ENCODE measurements at places on chromosomes 7 and 10.

DNA sequence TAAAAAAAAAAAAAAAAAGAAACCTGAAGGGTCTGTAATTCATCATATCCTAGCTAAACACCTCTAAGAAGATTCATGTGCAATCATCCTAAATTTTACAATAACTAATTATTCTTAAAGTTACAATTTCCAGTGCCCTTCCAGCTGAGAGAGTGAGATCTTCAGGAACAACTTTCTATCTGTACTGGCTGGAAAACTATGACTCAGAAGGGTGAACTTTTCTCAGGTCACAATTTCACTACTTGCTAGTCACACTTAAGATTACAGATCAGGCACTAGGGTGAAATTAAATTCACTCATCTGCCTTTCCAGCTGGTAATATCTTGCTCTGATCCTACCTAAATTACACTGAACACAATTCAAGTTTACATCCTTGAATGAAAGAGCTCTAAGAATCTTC is 158.8 kb downstream of the ANK3 start:
- DNase-seq: peak; percentile 46

GRCh38 chr10:72088889-72089575 is 681 bp upstream of the SPOCK2 start:
- DNase-seq: no peak

- DNase-seq: peak; percentile 11
Observed at GRCh38 chr7:43139137-43139536, 26.7 kb downstream of the HECW1 start.

GRCh38 chr7:50685135-50686065 is 97.3 kb downstream of the GRB10 start:
- DNase-seq: no peak

- DNase-seq: no peak
Observed at GRCh38 chr7:51220226-51220625, 96.4 kb downstream of the COBL start.

- DNase-seq: peak; percentile 34
Observed at GRCh38 chr7:6636741-6637543, at the start of gene ZNF316. ZNF316 (plus strand) TSS chr7:6637318; CDS start chr7:6642410, 5,092 bp downstream.

DNA sequence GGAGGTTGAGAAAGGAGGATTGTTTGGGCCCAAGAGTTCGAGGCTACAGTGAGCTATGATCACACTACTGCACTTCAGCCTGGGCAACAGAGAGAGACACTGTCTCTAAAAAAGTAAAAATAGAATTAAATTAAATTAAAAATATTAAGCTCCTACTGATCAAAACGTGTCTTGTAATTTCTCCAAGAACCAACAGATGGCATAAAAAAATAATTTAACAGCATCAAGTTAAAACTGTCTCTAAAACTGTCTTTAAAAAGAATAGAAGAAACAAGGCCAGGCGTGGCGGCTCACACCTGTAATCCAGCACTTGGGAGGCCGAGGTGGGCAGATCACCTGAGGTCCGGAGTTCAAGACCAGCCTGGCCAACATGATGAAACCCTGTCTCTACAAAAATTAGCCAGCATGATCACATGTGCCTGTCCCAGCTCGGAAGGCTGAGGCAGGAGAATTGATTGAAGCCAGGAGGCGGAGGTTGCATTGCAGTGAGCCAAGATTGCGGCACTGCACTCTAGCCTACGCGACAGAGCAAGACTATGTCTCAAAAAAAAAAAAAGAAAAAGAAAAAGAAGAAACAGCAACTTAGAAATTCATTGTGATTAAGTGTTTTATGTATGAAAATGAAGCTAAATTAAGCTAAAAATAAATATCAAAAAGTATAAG is 24.5 kb downstream of the MTPAP start:
- DNase-seq: no peak

DNA sequence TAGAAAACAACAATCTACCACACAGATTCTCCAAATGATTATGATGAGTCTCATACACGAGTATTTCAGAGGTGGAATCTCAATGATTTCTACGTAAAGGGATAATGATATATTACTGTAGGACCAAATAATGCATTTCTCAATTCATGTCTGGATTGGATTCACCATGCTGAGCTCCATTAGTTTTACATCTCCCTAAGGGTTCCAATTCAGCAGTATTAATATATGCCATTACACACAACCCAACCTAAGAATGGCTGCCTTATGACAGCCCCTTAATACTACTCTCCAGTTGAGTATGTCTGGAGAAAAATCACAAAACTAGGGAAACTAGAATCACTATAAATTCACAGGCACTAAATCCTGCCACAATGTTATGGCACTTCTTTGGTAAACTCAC is 234.3 kb upstream of the PLXNA4 start:
- no peak for DNase-seq

GRCh38 chr10:77297393-77297739 is 340.2 kb downstream of the KCNMA1 start:
- peak; percentile 20 for DNase-seq

DNA sequence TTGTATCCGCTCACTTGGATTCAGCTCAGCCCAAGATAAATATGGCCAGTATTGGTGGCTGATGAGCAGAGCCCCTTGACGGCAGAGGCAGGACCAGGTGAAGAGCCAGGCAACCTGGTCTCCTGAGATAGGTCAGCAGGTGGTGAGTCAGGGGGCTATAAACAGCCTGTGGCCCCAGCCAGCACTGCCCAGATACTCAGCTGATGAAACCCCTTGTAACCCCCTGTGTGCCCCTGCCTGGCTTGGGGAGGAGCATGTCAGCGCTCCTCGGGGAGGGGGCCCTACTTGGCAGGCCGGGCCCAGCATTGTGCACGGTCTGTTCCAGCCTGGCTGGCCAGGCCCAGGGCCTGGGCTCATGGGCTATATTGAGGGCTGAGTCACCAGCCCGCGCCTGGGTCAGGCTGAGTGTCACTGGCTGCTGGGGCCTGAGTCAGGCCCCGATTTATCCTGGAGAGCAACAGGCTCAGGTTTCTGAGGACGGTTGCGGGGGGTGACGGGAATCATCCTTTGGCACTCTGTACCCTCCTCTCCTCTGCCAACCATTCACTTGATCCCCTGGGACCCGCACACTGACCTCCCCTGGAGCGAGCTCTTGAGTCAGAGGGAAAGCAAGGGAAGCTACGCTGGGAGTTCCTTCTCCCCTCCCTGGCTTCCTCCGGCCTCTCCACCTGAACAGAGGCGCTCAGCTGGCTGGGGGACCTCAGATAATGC is 2.8 kb upstream of the FLNC start:
- peak; percentile 85 for DNase-seq

GRCh38 chr10:120086066-120086465 is 193.5 kb downstream of the SEC23IP start:
- no peak for DNase-seq

GRCh38 chr7:40475681-40475982 is 340.8 kb downstream of the SUGCT start:
- DNase-seq: no peak

DNA sequence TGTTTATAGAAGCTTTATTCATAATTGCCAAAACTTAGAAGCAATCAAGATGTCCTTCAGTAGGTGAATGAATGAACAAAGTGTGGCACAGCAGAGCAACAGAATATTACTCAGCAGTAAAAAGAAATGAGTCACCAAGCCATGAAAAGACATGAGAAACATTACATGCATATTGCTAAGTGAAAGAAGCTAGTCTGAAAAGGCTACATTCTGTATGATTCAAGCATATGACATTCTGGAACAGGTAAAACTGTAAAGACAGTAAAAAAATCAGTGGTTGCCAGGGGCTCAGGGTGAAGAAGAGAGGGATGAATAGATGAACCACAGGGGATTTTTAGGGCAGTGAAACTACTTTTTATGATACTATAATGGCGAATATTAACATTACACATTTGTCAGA is 80.9 kb upstream of the APBB1IP start:
- no peak for DNase-seq

GRCh38 chr7:77563275-77563674 is 26.2 kb downstream of the PTPN12 start:
- DNase-seq: no peak

DNA sequence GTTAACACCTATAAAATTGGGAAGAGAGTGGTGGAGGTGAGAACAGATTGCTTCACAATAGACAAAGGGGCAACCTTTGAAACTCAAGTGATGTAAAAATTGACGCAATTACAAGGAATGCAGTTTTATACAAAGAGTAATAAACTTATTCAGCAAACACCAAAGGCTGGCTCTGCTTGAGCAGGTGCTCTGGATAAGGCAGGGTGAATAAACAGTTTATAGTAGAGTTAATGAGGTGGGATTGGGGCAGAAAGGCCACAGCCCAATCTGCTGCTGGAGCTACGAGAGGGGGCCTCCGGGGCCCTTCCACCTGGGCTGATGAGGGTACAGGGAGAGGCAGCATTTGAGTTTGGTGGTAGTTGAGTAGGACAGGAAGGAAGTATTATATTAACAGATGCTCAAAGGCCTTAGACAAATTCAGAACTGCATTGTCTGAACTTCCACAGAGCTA is 6.0 kb downstream of the MUC12 start:
- no peak for DNase-seq
